Neural crest cell (in vitro differentiated cells): ENCODE measurements at places on chromosomes 5 and 9. TPM values are rescaled to one million over a fixed set of nuclear protein-coding genes. Genes with fewer than 3 reads are reported as not detected.

DNA sequence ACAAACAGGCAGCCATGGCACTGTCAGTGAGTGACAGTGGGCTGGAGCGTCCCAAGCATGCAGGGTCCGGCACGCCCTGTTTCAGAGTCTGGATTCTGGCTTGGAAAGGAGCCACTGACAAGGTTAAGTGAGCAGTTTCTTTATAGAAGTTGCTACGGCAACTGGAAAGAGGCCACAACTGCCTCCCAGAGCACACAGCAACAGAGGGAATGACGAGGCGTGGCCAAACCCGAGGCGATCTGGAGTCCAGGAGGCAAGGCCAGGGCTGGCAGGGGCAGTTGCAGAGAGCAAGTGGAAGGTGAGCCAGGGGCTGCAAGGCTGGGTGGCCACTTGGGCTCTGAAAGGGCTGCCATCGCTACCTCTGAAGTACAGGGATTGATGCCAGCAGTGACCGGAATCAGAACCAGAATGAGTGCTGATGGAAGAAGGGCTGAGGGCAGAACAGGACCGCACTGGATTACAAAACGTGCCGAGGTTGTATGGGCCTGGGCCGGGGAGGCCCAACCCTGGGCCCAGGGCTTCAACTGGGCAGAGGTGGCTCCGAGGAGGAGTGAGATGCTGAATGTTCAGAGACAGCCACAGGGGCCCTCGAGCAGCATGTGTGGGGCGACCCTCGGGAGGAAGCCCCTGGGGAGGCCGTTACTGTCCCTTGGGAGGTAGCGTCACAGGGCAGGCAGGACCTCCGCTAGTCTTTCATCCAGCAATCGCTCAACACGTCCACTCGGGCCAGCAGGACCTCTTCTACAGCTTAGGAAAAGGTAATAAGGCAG is 4.6 kb downstream of the MRPL41 start:
- H3K4me3 ChIP-seq: peak overlapping the region; percentile 12
- H3K4me1 ChIP-seq: peaks cover 6% of the 10 kb centered on the region
- no peak for DNase-seq
- peak overlapping the region; percentile 81 for H3K27ac ChIP-seq

DNA sequence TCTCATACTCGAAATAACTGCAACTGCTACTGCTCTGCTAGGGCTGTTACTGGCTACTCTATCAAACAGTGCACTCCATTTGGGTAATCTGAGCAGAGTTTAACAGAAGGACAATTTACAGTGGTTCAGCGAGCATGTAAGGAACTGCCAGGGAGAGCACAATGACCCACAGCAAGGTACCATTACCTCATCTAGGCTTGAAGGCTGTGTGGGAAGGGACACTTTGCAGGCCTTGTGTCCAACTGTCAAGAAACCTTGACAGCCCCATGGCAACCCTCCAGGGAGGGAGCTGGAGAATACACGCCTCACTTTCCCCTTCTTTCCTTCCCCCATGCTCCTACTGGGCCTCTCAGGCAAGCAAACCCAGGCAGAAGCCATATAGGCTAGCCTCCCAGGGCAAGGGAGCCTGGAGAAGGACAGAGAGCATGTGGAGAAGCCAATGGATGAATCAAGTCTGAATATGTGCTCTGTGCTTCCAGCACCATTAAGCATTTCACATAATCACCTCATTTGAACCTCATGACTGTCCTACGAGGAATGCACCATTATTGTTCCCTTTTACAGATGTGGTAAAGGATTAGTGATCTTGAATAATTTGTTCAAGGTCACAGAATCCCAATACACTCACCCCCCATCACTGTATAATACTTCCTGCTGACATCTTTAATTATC is 49.9 kb upstream of the JAK2 start:
- no peaks in the 10 kb centered on the region for H3K4me1 ChIP-seq
- H3K36me3 ChIP-seq: no peaks in the 10 kb centered on the region
- no peak overlapping the region for H3K4me3 ChIP-seq
- no peak overlapping the region for H3K27ac ChIP-seq
- DNase-seq: no peak

DNA sequence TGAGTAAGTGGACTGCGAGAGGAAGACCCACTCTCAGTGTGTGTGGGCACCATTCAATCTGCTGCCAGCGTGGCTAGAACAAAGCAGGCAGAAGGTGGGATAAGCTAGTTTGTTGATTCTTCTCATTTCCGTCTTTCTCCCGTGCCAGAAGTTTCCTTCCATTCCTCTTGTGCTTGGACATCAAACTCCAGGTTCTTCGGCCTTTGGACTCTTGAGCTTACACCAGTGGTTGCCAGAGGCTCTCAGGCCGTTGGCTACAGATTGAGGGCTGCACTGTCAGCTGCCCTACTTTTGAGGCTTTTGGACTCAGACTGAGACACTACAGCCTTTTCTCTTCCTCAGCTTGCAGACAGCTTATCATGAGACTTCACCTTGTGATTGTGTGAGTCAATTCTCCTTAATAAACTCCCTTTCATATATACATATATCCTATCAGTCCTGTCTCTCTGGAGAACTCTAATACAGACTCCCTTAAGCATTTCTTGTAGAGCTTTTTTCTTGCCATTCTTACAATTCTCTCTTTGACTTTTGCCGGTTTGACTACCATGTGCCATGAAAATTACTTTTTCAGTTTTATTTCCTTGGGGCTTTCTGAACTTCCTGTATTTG is 494.9 kb downstream of the PRR16 start:
- no peak for DNase-seq
- no peak overlapping the region for H3K4me3 ChIP-seq
- H3K36me3 ChIP-seq: no peaks in the 10 kb centered on the region
- H3K27ac ChIP-seq: no peak overlapping the region
- no peaks in the 10 kb centered on the region for H3K27me3 ChIP-seq
- H3K4me1 ChIP-seq: no peaks in the 10 kb centered on the region

- H3K27me3 ChIP-seq: no peaks in the 10 kb centered on the region
- H3K36me3 ChIP-seq: peaks cover 2% of the 10 kb centered on the region
- H3K4me1 ChIP-seq: no peaks in the 10 kb centered on the region
- no peak for DNase-seq
- H3K27ac ChIP-seq: no peak overlapping the region
- no peak overlapping the region for H3K4me3 ChIP-seq
Measured at GRCh38 chr9:6925836-6926235, 168.1 kb downstream of the KDM4C start.

Gene ANKRD18B
- total RNA-seq: 24.5 and 25.0 TPM in 2 replicates

Gene PCDHB14
- 5.5 TPM in 2 replicates for total RNA-seq
